ENCODE measurements at places on chromosomes 7 and 10.

DNA sequence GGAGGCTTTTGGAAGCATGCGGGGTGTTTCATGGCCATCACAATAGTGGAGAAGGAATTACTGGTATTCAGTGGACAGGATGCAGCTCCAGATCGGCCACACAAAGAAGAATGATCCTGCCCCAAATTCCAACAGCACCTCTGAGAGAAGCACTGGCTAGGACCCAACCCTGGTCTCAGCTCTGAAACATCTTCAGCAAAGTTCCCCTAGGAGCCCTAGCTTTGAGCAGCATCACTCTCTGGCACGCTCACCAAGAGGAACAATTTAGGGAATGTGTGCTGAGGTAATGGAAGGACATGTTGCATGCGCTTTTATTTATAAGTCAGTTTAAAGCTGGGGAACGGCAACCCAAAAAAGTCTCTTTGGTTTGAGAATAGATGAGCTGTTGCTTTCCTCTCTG, 5.5 kb upstream of the OPN1SW start:
- no peak for DNase-seq

GRCh38 chr7:81330108-81330507, 411.3 kb upstream of the SEMA3C start:
- DNase-seq, result no peak

GRCh38 chr7:118185163-118185860, 1.3 kb downstream of the LSM8 start:
- no peak for DNase-seq

DNA sequence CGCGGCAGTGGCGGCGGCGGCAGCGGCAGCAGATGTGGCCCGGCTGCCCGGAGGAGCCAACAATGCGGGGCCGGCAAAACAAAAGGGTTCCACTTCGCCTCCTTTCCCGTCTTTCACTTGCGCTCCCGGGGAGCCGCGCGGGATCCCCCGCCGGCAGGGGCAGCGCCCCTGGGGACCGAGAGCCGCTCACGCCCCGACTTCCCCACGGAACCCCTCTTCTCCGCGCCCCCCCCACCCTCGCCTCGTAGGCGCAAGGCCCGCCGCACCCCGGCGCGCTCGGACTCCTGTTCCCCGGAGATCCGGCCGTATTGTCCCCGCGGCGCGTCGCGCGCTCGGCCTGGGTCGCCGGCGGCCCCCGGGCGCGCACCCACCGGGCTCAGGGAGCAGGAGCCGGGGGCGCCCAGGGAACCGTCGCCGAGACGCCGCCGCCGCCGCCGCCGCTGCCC, 854 bp downstream of the CTBP2 start:
- DNase-seq, result no peak

GRCh38 chr10:33134011-33134751, 176.2 kb upstream of the ITGB1 start:
- DNase-seq, result no peak

- DNase-seq, result no peak
Measured at GRCh38 chr7:157863176-157863575, 526.4 kb downstream of the DNAJB6 start.

GRCh38 chr7:100763556-100764140, 30.3 kb downstream of the ZAN start:
- no peak for DNase-seq

GRCh38 chr10:68327889-68328786, 3.7 kb upstream of the HNRNPH3 start:
- DNase-seq, result no peak

GRCh38 chr10:60003651-60004523, 97.5 kb upstream of the CCDC6 start:
- DNase-seq, result no peak

DNA sequence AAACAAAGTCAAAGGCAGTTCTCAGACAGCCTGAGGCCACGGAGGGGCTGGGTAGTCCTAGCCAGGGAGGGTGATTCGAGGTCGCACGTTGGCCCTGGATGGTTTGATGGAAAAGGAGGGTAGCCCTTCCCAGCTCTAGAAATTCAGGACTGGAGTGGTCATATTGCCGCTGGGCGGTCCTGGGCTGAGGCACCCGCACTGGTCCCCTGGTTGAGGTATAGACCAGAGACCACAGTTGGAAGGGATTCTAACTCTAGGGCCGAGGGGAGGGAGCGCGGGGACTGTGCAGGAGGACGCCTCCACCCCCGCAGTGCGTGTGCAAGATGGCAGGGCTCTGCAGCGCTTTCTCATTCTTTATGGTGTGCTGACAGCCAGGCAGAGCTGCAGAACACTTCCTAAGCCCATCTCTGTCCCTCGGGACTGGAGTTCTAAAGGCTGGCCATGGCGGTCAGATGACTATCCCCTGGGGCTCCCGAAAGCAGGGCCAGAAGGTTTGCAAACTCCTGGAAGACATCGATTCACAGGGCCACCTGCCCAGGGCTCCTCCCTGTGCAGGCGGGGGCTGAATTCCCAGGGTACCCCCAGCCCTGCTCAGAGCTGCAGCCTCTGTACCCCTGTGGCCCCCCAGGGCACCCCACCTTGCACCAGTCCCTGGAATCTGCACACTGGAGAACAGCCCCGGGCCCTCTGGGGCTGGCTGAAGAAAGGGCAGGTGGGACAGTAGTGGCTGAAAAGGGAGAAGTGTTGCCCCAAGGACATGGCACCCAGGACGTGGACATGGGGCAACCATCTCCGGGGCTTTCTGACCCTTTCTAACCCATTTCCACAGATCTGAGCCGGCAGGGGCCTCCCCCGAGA, 51.0 kb upstream of the ELN start:
- no peak for DNase-seq

DNA sequence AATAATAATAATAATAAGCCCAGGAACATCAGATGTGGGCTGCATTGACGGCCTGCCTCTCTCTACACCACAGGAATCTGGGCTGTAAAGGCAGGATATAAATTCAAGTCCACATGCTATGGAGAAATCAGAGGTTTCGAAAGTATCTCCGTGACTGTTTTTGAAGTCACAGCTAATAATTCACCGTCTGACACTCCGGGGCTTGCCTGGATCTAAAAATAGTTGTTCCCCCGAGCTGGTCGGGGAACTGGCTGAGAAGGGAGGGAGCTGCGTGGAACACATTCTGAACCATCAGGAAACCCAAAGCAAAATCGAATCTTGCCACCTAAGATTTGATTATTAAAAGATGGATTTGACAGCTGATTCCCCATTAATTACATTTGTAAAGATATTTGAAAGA, 35.4 kb downstream of the KLF6 start:
- DNase-seq, result no peak

GRCh38 chr10:45150997-45151396, 150.3 kb downstream of the ZNF22 start:
- no peak for DNase-seq

DNA sequence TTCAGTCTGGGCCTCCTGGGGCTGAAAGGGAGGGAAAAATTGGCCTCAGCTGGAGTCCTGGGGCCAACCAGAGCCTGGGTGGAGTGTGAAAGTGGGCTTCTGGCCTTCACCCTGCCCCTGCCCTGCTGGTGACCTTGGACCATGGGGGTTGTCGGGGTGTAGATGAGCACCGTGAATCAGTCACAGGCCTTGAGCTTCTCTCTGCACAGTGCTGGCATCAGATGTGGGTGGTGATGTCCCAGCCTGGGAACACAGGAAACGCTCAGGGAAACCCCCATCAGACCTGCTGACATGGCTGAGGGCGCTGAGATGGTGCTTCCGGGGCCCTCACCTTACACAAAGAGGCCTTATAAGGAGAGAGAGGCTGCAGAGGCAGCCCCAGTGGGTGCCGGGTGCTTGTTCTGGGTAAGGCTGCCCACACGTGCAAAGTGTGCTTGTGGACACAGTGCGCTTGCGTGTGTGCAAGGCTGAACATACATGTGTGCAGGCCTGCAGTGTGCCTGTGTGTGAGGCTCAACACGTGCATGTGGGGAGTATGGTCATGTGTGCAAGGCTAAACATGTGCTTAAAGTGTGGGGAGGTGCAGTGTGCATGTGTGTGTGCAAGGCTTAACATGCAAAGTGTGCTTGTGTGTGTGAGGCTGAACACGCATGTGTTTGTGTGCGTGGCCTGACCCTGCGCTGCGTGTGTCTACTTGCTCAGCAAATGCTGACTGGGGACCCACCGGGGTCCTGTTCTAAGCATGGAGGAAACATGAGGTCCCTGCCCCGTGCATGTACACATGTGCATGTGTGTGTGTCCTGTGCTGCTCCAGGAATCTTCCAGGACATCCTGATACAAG, 6.5 kb downstream of the ARPC1B start:
- no peak for DNase-seq

DNA sequence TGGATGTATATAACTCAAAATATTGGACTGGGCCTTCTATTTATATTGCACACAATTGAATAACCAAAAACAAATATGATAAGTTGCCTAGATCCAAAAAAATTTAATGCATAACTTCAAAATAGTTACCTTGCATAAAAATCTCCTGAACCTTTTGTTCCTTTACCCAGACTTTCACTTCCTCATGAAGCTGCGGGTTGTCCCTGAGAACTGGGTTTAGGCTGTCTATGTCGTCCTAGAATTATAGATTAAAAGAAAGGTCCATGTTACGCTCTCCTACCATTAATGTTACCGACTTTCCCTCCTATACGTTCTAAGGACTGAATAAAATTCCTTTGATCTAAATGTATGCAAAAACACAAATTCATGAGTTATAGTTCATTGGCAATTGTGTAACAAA, 86.6 kb downstream of the NRBF2 start:
- DNase-seq, result no peak

GRCh38 chr7:7122701-7123281, 59.6 kb upstream of the C1GALT1 start:
- no peak for DNase-seq

DNA sequence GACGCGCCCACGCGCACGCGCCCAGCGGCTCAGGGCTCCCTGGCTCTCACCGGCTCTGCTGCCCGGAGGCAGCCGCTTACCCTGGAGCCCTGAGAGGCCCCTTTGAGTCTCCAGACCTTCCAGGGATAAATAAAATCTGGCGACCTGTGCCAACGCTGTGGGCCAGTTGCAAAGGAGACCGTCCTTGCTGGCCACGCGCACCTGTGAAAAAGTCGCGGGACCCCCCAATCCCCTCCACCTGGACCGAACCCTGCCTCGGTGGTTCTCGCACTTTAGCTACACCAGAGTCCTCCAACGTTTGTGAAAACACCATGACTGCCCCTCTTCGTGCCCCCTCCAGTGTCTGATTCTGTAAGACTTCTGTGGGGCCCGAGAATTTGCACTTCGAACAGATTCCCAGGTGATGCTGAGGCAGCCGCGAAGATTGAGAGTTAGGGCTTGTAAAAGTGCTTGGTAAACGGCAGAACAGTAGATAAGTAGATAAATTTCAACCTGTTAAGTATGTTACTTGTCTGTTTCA, 102.4 kb upstream of the SVIL start:
- no peak for DNase-seq

- no peak for DNase-seq
Measured at GRCh38 chr7:92075455-92076158, 58.7 kb downstream of the CYP51A1 start.

- DNase-seq, result no peak
Measured at GRCh38 chr10:117536072-117536865, 6.3 kb upstream of the EMX2 start.

GRCh38 chr10:5827841-5828240, 14.6 kb upstream of the GDI2 start:
- DNase-seq, result no peak

- DNase-seq, result no peak
Measured at GRCh38 chr10:43204943-43205671, 61.8 kb downstream of the RASGEF1A start.
